ENCODE measurements at places on chromosomes 1 and 21.

- no peak for DNase-seq
Measured at GRCh38 chr21:45823100-45823681, 158.4 kb upstream of the COL6A1 start.

DNA sequence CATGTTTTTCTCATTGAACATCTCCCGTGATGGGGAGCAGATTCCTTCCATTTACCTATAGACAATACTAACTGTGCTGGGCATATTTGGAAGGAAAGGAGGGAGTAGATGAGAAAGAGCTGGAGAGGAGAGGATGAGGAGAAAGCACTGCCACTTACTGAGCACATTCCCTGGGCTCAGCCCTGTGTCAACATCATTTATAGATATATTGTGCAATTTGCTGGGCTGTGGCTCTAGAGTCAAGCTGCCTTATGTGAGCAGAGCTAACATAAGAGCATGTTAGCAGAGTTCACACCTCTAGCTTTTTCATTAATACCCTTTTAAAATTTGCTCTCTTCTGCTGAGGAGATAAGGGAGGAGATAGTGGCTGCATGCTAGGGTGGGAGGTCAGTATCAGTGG, 22.3 kb upstream of the CD53 start:
- no peak for DNase-seq

DNA sequence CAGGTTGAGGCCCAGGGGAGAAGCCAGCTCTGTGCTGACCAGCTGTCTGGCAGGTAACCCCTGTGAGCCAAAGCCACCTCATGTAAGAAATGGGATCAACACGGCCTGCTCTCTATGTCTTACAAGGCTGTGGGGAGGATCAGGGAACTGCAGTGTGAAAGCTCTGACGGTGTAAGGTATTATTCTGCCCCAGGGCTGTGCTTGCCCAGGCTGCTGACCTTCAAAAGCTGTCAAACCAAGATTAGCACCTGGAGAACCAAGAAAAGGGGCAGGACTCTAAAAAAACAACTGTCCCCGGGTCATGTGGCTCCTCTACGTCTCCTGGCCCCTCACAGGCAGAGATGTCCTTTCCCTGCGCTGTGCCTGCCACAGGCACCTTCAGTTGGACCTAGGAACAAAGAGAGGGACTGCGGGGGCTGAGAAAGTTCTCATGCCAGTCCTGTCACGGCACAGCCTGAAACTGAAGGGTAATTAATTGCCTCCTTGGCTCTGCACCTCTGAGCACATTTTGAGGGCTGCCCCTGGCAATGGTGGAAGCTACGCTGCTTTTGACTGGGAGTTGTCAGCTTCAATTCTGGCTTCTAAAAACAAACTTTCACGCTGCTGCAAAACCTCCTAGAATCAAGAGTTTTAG, 77.6 kb downstream of the PGBD5 start:
- DNase-seq, result no peak

- DNase-seq, result no peak
Measured at GRCh38 chr1:233664804-233665574, 51.1 kb downstream of the KCNK1 start.

DNA sequence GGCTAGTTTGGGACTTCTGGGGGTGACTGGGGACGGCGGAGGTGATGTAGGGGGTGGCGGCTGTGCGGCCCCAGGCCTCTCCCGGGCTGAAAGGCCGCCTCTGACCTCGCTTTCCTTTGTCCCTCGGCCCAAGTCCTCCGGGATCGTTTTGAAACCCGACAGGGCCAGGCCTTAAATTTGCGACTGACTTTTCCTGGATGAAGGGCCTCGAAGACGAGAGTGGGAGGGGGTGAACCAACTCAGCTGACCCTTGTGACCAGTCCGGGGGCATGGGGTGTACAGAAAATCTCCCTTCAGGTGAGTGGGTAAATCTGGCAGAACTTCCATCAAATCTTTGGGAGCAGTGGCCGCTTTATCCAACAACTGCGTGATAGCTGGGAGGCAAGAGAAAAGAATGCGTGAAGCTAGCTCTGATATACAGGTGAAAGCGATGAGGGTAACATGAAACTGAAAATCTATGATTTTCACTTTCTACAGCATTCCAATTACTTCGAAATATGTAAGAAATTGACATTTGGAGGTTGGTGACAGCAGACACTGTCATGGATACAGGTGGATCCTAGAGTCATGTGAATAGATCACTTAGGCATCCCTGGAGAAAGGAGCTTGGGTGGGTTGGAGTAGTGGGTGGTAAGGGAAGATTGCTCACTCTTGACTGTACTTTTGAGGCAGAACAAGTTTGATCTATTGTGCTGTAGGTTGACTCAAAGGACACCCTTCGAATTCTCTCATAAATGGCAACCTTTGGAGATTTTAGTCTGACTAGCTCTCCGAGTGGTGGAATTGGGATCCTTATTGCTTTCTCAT, 885 bp downstream of the AHCYL1 start:
- DNase-seq, result no peak

- DNase-seq, result peak; percentile 80
Measured at GRCh38 chr1:28437264-28437923, 67.9 kb downstream of the PHACTR4 start.

GRCh38 chr1:150053926-150054325, 13.7 kb upstream of the VPS45 start:
- no peak for DNase-seq

GRCh38 chr1:32873484-32873883, 2.8 kb upstream of the FNDC5 start:
- DNase-seq, result no peak

DNA sequence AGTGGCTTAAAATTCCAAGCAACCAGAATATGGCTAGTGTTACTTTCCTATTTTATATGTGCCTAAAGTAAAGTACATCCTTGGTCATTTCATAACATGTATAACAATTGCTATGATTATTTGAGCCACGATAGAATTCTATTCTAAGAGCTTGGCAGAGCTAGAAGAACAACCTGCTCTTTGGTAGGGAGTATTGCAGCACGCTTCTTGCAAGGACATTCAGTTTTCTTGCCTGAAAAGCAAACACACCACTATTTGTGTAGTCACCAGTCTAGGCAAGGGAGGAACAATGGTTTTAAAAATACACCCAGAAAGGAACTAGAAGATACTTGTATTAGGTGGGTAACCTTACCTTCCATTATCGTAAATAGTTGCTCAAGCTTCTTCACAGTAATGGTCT, 51.5 kb downstream of the CNST start:
- no peak for DNase-seq

- no peak for DNase-seq
Measured at GRCh38 chr1:151701515-151701914, 15.1 kb downstream of the CELF3 start.

DNA sequence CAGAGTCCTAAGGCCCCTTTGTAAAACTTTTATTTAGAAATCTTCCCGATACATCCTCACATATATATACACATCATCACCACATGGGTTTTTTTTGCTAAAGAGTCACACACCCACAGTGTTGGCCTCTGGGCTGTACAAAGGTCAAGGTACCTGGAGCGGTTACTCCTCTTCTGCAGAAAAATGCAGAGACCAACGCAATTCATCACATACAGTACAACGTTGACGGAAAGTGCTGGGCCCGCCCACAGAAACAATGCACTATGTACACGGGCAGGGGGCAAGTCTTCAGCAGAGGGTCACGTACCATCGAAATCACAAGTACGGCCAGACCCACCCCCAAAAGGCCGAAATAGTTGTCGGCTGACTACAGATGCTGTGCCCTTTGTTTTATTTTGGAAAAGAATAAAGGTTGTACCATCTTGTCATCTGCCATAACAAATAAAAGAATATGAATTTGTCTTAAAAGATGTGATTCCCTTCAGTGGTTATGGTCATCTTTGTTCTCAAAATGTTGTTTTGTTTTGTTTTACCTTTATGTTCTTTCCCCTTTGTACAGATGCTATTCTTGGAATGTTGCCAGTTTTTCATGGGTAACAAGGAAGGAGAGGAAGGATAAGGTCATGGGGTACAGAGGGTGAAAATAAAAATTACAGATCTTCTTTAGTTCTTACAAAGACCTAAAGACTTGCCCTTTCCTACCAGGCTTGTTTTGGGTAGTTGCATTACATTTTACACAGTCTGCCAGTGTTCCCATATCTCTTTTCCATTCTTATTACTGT, 15.6 kb downstream of the TAL1 start:
- no peak for DNase-seq

DNA sequence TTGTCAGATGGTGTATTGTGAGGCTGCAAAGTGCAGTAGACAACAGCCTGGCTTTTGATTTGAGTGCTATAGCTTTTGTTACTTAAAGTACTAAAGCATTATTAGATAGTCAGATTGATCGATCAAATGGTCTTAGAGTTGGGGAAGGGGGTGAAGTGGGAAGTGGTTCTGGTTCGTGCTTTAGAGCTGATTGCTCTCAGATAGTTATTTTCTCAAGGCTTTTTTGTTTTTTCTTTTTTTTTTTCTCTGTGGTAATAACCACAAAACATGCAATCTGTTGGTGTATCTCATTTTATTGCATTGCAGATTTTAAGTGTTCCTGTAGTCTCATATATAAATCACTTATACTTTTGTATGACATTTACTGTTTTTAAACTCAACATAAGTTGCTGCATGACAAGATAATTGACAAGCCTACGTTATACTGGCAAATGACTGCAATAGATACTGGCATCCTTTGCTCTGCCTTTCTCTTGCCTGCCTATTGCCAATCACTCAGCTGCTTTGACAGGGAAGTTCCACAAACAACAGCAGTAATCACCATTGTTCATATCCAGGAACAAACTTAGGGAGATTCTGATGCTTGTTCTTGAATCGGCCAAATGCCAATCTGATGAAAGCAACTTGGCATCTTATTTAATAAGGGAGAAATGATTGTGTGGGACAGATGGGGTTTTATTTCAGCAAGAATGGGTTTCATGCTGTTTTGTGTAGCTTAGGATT, 125.0 kb upstream of the B3GALT2 start:
- DNase-seq, result no peak

- peak; percentile 53 for DNase-seq
Measured at GRCh38 chr1:8145545-8146202, 119.6 kb upstream of the ERRFI1 start.

DNA sequence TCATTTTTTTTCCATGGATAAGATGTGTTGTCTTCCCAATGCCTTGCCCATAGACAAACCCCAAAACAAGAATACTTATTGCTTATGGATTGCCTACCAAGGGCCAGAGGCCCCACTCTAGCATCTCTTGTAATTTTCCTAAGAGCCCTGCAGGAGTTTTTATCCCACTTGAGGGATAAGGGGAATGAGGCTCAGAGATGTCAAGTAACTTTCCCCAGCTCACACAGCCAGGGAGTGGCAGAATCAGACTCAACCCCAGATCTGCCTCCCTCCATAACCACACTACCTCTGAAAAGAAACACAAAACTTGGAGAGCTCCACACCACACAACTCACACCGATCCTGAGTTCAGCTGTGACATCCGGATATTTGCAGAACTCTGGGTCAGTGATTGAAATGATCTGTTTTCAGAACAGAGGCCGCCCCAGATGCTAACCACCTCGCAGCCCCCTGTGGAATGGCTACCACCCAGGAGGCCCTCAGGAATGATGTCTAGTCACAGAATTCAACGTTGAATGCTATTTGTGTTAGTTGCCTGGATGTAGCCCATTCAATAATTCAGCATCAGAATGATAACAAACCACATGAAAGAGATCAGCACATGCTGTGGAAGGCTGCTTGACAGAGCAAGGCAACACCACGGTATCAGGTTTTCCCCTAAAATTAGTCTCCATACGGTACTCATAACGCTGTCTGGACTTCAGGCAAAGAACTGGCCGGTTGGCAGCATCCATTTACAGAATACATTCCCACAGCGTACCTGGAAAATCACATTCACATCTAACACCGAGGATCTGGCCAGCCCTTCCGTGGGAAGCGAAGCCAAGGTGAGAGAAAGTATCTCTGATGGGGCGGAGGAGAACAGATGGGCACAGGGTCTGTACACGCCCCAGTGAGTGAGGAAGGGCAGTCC, 231.9 kb downstream of the TOMM20 start:
- peak; percentile 46 for DNase-seq

DNA sequence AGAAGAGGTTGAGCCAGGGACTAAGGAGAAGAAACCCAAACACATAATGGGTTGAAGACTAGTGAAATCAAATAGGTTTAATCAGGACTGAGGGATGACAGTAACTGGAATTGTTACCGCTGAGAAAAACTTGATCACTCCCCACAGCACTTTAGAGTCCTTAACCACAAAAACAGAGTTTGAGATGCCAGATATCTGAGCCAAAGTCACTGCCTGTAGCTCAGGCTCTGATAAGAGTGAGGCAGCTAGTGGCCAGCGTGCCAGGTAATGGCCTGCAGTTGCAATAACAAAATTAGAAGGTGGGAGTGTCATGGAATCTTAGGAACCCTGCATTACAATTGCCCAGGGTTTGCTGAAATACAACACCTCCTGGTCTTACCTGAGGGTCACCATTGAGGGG, 48.0 kb downstream of the PRKAB2 start:
- DNase-seq, result no peak

DNA sequence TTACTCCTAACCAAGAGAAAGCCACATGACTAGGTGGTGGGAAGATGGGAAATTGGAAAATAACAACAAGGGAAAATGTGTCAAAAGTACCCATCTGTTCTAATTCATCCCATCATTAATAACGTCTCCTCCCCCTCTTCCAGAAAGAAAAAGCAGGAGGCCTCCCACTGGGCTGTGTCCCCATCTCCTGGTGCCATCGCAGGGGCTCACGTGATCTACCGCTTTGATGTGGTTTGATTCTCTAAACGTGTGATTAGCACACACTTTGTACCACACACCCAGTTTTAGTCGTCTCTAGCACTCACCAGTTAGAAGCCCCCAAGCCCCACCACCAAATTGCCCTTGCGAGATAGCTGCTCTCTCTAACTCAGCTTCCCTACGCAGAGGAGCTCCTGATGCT, 353.6 kb downstream of the RRAGC start:
- no peak for DNase-seq

- no peak for DNase-seq
Measured at GRCh38 chr1:167428395-167428794, 89.9 kb downstream of the CD247 start.

DNA sequence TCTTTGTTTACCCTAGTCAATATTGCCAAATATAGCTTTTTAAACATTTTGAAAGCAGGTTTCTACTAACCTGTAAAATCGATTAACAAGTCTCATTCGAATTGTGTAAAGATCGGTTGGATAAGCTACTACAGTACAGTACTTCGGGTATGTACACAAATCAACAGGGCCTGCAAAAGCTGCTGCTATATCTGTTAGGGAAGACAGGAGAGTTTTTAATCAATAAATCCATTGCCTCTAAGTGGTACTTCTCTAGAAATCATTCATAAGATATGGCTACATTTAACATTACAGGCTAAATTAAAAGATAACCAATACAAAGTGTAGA, 34.8 kb upstream of the PSMG1 start:
- DNase-seq, result no peak

DNA sequence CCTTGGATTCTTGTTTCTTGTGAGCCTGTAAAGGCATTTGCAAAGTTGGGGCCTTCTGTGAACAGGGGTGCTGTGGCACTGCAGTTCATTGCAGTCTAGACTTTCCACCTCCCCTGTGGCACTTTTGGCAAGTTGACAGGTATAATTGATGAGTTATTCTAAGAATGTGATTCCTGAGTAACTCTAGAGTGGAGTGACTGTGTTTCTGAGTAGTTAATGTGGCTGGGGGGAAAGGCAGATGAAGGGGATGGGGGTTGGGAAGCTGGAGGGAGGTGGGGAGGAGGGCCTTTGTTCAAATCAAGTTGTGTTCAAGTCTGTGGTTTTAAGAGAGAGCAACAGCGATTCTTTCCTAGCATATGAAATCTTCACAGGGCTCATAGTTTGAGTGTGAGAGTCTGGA, 32.9 kb downstream of the PBX1 start:
- peak; percentile 87 for DNase-seq

- DNase-seq, result no peak
Measured at GRCh38 chr21:14491269-14491681, 54.8 kb downstream of the SAMSN1 start.

GRCh38 chr1:44549510-44549909, 124.8 kb downstream of the TMEM53 start:
- DNase-seq, result no peak
